AG10803 (cell line): ENCODE measurements at places on chromosomes 7 and 10.

- DNase-seq, result peak; percentile 70
These were observed 213.6 kb downstream of the DGKI start for GRCh38 chr7:137633133-137633532.

DNA sequence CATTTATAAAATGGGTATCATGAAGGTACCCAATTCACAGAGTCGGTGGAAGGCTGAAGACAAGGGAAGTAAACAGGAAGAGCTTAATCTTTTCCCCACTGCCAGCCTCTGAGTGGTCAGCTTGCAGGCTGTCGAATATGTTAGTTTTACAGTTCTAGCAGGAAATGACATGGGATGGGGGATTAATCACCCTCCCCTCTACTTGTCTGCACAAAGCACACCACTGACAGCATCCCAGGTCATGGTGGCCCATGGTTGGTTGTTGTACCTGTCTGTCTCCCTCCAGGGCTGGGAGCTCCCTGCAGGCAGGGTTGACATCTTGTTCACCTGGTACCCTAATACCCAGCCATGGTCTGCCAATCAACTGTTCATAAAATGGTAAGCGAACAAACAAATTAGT is 55.6 kb downstream of the GRB10 start:
- DNase-seq, result no peak

DNA sequence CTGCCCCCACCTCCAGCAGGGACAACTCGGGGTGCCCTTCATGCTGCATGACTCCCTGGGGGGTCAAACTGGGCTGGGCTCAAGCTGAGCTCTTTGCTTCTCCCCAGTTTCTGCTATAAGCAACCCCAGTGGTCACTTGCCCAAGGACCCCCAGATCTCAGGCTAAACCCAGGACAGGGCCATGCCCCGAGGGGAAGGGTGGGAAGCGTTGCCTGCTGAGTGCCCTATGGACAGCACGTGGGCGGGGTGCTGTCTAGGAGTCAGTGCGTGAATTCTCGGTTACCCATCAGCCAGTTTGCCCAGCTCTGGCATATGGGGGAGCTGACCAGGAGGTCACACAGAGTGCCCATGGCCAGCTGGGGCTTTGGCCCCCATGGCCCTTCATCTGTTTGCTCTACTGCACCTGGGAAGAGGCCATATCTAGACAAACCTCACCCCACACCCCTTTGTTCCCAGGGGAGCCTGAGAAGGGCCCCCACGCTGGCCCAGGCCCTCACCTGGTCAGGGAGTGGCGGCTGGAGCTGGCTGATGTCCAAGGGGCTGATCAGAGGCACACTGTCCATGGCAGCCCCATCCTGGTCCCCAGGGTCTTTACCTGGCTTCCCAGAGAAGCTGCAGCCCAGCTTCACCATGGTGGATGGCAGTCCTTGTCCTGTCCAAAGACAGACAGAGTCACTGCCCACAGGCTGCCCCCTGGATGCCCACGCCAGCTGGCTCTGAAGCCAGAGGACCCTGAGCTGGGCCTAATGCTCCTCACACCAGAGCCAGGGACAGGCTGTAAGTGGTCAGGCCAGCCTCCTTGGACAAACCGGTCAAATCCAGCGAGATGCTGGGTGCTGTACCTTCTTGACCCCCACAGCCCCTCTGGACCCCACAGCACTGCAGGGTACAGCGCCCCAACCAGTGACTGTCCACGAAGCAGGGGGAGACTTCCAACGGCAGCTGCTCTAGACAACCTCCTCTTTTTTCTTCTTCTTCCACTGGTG is 8.0 kb downstream of the CALY start:
- DNase-seq, result no peak

DNA sequence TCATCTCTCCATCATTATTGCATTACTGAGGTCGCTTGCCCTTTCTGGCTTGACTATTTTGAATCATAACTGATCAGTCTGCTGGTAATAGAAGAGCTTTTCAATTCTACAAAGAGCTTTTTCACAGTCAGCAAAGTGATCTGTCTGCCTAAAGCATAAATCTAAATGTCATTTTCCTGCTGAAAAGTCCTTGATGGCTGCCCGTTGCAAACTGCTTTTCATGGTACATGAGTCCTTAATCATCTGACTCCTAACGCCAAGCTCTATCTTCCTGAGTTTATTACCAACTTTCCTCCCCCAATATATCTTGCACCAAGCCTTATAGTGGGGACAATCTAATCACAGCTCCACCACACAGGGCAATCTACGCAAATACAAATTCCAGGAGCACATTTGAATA is 39.8 kb downstream of the THSD7A start:
- DNase-seq, result no peak

GRCh38 chr10:88792661-88793060 is 9.9 kb upstream of the LIPM start:
- DNase-seq, result peak; percentile 28

DNA sequence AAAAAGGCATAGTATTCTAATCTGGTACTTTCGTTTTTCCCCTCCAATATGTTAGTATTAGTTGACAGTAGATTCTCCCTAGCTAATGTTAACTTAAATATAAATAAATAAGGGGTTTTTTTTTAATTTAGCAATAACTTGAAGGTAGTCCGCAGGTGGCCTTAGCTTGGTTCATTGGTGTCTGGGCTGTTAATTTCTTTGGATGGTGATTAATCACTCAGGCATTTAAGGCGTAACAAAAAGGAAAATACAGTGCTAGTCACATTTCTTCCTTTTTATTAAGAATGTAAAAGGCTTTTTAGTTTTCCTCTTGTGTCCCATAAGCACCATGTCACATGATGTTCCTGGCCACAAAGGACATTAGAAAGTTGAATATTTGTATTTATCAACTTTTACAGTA is 161.0 kb upstream of the POT1 start:
- no peak for DNase-seq

DNA sequence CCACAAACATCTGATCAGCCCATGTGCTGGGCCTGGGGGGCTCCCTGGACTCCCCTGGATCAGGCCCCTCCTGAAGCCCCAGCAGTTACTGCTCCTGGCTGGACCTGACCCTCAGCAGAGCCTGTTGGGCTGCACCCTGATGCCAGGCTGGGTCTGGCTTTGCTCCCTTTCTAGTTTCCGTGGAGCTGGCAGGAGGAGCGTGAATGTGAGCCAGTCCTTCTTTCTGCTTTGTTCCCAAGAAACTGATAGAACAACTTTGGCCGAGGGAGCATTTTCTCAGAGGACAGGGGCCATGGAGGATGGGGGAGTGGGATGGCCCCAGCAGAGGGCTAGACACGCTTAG is 128.2 kb downstream of the NEURL1 start:
- DNase-seq, result no peak

DNA sequence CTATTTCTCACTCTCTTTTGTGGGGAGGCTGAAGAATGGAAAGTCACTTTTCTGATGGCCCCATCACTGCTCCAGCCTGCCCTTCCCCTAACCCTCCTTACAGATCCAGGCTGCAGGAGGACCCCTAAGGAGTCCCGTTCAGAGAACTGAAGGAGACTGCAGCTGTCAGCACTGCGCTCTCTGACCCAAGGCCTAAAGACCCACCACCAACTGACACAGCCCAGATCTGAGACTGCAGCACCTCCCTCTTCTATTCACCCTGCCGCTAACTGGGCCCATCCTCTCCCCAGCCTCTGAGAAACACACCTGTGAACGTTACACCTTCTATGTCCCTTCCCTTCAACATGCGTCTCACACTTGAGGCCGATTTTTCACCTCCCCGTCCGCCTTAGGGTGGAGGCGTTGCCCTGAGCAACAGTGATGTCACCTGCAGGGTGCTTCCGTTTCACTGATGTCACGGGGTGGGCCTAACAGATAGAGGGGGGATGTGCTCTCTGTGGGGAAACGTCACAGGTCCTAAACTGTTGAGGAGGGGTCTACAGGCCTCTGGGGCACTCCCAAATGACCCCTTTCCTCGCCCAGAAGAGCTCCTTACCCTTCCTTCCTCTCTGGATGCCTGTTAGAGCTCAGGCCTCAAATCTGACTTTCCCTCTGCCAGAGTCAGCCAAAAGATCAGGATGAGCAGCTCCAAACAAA is 5.1 kb downstream of the ITPRIP start:
- DNase-seq, result no peak

GRCh38 chr7:111029574-111030251 is 61.2 kb upstream of the LRRN3 start:
- DNase-seq, result peak; percentile 49

GRCh38 chr7:73905360-73905759 is 44.4 kb downstream of the TMEM270 start:
- no peak for DNase-seq

DNA sequence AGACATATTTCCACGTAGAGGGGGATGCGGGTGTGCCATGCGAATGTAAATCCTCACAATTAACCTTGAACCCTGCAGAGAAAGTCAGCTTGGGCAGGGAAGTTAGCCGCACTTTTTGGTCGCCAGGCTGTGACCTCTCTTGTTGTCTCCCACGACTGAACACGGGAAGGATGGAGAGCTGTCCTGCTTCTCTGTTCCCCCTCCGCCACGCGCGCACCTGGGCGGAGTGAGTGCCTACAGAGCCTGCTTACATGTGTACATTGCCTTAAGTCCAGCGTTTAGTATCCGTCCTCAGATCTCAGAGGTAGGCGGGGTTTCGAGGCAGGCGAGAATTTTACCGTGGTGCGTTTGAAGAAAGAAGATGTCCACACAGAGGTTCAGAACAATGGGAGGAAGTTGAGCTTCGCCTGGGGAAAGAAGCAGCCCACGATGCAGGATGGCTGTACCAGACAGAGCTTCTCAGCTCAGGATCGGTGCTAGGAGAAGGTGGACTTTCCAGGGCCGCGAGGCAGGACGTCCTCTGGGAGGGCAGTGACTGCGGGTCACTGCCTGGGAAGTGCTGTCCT is 482 bp upstream of the ERCC6 start:
- DNase-seq, result peak; percentile 48

DNA sequence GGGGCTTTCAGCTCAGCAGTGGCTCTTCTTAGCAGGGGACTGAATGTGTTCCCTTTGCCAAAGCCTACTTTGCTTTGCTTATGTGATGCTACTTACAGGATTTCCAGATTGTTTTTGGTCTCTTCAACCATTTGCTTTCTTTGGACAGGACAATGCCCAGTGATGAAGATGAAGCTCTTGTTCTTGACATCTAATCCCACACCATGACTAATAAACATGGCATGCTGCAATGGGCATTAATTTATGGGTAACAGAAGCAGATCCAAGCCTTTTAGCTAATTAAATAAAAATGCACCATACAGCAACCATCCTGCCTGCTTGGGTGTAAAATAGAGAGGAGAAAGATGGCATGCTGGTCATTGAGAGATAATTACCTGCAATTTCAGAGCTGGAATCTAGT is 175.5 kb upstream of the ITGB1 start:
- peak; percentile 60 for DNase-seq

DNA sequence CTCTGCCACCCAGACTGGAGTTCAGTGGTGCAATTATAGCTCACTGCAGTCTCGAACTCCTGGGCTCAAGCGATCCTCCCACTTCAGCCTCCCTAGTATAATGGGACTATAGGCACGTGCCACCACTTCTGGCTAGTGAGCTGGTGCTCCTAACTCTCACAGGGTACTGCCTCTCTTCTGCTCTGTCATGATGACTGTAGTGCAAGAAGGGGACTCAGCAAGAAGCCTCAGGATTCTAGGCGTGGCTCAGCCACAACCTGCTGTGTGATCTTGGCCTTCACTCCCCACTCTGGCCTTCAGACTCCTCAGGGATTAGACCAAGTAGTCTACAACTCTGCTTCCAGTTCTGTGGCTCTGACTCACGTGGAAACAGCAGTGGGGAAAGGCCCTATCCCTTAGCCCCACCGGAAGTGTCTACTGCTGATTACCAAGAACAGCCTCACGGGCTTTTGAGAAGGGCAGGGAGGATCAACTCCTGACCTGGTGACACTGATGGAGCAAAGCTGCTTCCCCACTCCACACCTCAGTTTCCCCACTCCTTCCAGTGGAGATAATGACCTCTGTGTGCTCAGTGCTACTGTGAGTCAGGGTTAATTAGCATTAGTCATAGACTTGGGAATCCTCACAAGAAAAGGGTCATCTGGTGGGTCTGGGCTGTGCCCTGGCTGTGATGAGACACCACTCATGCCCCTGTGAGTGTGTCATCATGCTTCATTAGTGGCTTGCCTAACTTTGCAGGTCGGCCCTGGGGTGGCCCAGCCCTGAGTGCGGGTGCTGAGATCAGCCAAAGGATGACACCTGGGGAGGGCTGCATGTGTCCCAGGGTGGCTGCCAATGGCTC is 41.1 kb downstream of the ZC3HC1 start:
- peak; percentile 88 for DNase-seq

GRCh38 chr7:19390795-19391194 is 245.6 kb upstream of the FERD3L start:
- DNase-seq, result no peak

GRCh38 chr7:77825131-77825530 is 26.6 kb downstream of the PHTF2 start:
- DNase-seq, result no peak

DNA sequence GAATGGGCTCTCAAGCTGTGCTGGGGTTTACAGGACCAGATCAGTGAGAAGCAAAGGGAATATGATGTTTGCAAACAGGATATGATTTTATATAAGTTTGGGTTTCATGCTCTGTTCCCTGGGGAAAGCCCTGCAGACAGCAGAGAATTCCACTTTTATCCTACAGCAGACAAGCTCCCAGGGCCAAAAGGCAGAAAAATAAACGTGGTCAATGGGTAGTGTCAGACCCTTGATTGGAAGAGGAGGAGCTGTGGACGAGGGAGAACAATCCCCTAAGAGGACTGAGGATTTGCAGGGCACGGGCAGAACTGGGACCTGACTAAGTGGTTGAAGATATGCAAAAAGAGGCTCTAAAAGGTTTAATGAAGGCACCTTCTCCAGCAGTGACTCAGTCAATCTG is 275.3 kb downstream of the HDAC9 start:
- no peak for DNase-seq

DNA sequence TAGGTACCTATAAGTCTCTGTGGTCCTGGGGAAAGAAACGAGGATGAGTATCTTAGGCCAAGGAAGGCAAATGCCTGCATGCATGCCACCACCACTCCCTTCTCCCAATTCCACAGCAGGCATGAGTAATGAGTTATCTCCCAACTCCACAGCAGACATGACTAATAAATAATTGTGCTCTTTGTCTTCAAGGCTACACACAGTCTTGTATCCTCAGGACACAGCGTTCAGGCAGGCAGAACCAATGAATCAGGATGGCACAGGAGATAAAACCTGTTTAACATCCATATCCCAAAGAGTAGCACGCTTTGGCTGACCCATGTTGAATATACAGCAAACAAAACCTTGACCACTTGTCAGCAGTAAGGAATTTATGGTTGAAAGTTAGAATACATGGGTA is 229.7 kb upstream of the NFE2L3 start:
- DNase-seq, result no peak

GRCh38 chr7:132752431-132752830 is 176.2 kb upstream of the PLXNA4 start:
- DNase-seq, result peak; percentile 45

GRCh38 chr7:67854221-67855178 is 857.9 kb downstream of the TYW1 start:
- DNase-seq, result peak; percentile 72

DNA sequence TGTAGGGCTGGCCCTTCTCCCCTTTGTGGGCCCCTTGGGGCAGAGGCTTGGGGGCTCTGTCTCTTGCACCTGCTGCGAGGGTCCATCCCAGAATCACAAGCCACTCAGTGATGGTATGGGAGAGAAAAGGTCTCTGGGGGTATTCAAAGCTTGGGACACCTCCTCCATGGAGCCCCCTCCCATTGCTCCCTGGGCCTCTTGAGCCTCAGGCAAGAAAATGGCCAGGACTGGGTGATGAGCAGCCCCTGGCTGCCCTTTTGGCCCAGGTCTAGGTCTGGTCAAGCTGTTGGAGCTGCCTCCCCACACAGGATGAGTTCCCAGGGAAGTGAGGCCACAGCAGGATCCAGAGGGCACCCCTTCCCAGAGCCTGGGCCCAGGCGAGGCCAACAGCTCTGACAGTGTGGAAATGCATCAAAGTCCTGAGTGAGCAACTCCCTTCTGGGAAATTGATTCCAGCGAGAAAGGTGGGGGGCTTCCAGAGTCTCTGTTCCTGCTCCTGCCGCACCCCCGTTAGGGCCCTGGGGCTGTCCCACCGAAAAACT is 3.4 kb upstream of the MYL7 start:
- DNase-seq, result no peak
